ENCODE measurements at places on chromosomes 7 and 10.

- DNase-seq = no peak
Measured at GRCh38 chr7:106610996-106611886, 49.7 kb downstream of the CCDC71L start.

- DNase-seq = no peak
Measured at GRCh38 chr10:11148142-11149028, 130.7 kb downstream of the CELF2 start.

- DNase-seq = no peak
Measured at GRCh38 chr10:52464368-52465124, 150.5 kb downstream of the DKK1 start.

DNA sequence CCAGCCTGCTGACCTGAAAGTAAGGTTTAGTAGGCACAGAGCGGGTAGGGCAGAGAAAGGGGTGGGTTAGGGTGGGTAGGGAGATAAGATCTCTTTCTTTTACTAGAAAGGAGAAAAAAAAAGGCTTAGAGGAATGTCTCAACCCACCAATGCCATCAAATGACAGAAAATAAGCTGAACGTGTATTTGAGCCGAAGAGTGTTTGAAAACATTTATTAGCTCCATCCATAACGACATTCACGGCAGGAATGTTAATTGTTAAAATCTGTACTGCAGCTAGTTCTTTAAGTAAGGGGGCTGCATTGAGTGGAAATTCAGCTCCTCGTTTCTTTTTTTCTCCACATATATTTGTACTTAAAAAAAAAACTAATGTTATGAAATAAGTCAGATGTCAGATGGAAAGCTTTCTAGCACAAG, 63.7 kb upstream of the ARID5B start:
- peak; percentile 47 for DNase-seq

GRCh38 chr7:81986723-81987470, 217.1 kb upstream of the HGF start:
- no peak for DNase-seq

DNA sequence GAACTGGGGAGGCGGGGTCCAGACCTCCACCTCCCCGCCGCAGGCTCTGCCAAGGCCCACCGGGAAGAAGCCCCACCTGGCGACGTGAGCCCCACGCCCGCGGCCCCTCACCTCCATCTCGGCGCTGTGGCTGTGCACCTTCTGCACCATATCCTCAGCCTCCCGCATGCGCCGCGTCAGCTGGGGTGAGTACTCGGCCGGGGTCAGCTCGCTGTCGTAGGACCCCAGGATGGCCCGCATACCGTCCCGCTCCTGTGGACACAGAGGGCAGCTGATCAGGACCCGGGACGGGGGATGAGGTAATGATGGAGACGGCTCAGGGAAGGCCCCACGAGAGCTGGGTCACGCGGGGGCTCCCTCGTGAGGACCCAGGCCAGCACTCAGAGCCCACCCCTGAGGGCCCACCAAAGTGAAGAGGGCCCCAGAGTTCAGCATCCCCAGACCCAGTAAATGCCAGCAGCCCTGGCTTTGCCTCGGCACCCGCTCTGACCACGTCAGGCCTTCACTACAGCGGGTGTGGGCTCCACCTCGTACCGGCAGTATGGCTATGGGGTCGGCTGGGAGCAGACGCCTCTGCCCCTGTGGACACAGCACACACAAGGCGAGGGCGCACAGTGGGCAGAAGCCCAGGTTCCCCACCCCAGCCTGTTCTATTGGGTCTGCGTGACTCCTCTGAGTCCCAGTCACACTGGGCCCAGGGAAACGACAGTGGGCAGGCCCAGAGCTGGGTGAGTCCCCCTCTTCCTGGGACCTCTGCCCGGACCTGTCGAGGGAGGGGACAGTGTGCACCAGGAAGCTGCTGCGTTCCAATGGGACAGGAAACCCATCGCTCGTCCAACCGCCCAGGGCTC, 218.1 kb downstream of the MAD1L1 start:
- no peak for DNase-seq

DNA sequence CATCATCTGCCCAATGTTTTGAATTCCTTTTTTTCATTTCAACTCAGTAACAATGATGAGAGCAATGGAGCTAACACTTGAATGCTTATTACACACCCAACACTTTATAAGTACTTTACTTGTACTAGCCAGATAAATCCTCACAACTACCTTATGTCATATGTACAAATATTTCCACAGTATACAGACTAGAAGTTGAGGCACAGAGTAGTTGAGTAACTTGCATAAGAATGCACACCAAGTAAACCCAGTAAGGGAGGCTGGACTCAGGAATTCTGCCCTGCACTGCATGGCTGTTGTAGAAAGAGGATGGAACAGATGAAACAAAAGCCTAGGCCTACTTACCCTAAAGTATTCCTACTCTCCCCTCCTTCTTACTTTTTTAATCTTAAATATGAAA, 15.8 kb downstream of the DPY19L1 start:
- no peak for DNase-seq

- no peak for DNase-seq
Measured at GRCh38 chr7:71016401-71016800, 115.5 kb upstream of the GALNT17 start.

DNA sequence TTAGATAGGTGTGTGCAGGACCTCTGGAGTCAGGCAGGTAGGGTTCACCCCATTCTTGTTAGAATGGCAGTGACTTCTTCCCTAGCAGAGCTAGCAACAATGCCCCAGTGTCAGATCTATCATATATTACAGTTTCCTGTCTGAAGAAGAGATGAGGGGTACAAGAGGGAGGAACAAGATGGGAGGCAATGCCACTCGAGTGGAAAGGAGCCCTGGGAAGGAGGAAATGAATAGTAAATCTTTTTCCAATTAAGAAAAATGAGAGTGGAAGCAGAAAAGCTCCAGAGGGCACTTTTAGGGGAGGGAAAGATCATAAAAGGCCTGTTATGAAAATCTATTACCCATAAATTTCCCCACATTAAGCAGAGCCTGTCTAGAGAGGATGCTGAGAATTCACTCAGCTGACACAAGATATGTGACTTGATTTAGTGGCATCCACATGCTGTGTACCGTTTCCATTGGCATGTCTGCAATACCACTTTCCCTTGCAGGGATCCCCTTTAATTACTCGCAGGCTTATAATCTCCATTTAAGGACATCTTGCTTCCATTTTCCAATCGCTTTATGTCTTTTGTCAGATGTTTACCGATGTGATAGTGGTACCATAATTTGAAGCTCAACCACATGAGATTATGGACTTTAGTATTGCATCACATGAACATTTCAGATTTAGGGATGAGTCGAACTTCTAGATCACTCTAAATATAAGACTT, 70.0 kb upstream of the AGBL3 start:
- no peak for DNase-seq

GRCh38 chr10:100873827-100874326, 38.9 kb upstream of the SLF2 start:
- no peak for DNase-seq

GRCh38 chr7:151416112-151416940, 6.5 kb upstream of the WDR86 start:
- DNase-seq = no peak

DNA sequence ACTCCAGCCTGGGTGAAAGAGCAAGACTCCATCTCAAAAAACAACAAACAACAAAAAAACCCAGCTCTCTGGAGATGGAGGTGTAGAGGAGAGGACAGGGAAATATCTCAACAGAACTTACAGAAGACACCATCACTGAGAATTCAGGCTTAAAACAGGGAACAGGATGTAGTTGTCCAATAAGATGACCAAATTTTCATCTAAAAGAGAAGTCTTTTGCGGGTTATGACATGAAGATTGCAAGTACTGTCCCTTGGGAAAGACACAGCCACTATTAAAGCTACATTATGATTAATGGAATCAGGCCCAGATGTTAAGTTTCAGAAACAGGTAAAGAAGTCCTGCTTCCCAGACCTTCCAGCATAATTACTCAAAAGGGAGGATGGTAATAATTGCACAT, 235.2 kb upstream of the NRP1 start:
- no peak for DNase-seq

DNA sequence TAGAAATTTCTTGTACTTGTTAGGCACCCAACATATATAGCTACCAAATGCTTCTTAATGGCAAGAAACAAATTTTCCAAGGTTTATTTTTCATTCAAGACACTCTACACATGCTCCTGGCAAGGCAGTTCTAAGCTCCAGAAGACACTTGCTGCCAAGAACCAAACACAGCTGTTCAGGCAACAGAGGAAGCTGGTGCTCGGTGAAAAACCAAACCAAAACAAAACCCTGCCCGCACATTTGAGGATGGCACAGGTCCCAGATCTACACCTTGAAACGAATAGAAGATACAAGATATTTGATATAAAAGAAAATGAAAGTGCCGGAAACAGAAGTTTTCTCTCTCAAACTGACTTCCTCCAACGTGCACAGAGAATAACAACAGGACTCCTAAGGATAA, 4.9 kb upstream of the DNTT start:
- DNase-seq = no peak

GRCh38 chr7:93843260-93843659, 47.3 kb downstream of the TFPI2 start:
- DNase-seq = no peak

DNA sequence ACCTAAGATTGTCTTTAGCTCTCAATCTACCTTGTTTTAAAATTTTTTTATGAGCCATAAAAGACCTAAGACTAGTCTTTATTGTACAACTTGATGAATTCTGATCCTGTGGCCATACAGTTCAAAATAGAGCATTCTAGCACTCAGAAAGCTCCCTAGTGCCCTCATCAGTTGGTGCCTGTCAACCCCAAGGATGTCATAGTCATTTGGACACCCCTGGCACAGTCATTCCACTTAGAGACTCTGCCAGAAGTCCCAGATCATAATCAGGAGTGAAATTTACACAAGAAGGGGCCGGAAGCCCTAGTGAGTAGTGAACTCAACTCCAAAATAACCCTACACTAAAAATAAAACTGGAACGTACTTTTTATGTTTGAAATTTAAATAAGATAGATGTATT, 80.0 kb upstream of the INSIG1 start:
- no peak for DNase-seq

- DNase-seq = no peak
Measured at GRCh38 chr10:119772334-119772733, 46.5 kb downstream of the INPP5F start.

GRCh38 chr7:112930787-112931186, 140.6 kb upstream of the TMEM168 start:
- DNase-seq = no peak

DNA sequence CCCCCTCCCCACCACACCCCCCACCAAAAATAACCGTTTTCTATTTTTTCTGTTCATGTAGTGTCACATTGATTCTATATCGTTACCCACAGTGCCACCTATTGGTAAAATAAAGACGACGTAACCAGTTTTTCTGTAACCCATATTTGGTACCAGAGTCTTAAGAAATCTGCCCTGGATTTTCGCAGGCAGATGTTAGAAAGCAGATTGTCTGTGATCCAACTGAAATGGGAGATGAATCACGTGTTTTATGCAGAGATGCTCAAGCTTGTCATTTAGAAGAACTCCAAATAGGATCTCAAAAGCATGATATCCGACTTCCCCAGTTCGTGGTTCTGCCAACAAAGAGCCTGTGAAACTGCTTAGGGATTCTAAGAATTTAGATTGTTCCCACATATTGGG, 261.1 kb upstream of the CSTF2T start:
- DNase-seq = peak; percentile 21

DNA sequence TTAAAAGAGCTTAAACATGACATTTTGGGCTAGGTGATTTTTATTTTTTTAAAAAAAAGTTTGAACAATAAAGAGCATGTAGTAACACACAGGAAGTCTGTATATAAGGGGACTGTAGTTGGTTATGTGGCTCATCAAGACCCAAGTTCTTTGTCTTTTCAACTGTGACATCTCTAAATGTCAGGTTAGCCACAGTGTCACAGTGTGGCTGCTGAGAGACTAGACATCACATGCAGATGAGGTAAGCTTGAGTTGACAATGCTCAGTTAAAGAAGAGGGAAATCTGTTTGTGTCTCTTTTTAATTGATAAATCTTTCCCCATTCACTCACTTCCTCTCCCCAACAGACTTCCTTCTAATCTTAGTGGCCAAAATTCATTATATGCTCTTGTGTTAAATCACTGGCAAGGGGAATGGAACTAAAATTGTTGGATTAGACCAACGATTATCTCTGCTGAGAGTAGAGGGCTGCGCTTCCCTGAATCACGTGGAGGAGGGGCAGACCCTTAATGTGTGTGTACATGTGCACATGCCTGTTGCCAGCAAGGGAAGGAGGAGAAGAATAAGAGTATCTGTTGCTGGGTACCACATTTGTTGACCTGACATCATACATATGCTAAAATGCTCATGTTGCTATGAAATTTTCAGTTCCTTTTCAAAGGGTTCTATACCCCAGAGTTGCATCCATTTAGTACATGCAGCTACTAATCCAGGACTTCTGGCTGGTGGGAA, 78.3 kb downstream of the MMRN2 start:
- no peak for DNase-seq

GRCh38 chr7:24917510-24918239, 62.3 kb downstream of the OSBPL3 start:
- no peak for DNase-seq

DNA sequence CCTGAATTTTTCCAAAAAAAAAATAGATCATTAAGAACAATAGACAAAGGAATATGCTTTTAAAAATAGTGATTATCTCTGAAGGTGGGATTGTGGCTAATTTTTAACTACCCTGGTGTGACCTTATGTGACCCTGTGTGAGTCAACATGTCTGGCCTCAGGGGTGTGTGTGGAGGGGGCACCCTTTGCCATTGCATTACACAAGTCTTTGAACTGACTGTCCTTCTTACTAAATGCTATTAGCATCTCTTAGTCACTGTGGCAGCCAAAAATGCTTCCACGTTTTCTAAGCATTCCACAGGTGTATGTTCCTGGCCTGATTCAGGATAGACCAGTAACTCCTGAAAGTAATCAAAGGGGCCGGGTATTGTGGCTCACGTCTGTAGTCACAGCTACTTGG, 175.4 kb downstream of the MGMT start:
- DNase-seq = no peak

- DNase-seq = no peak
Measured at GRCh38 chr7:137506031-137506430, 162.5 kb upstream of the PTN start.

DNA sequence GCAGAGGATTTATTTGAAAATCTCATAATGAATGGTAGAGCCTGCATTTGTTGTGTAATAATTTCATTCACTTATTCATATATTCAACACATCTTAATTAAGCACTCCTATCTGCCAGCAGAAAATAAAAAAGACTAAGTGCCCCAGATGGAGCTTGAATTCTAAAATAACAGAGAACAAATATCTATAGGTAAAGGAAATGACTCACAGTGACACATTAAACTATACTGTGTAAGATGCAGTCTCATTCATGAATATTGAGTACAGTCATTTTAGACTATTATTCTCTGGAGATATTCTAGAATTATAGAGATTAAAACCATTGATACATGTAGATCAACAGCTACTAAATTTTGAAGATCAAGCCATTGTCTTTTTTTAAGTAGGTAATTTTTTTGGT, 72.1 kb downstream of the PTPRZ1 start:
- DNase-seq = no peak

All from right kidney (tissue), 9 donors.